Stimulated activated CD8-positive, alpha-beta memory T cell treated with anti-CD3 and anti-CD28 coated beads, Interleukin-4, amount 100 ng/mL, for 1 hour (primary cell): ENCODE measurements at places on chromosomes 12 and 14.

DNA sequence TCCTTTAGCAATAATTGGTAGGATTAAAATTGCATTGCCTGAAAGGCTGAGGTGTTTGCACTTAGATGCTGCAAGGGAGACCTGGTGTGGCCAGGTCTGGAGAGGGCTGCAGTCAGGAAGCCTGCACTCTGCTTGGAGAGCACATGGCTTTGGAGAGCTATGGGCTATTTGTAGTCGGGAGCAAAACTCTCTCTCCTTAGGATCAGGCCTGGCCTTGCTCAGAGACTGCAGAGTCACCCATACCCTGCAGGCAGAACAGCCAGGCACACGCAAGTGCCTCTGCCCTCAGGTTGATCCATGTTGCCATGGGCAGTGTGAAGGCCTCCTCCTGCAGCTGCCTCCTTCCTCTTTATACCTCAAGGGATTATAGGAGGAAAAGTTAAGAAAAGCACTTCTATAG lies 26.8 kb downstream of the CKB start:
- DNase-seq: no peak

GRCh38 chr14:104320611-104321086 lies 182.3 kb downstream of the KIF26A start:
- no peak for DNase-seq

- DNase-seq: no peak
Observed at GRCh38 chr12:47577206-47577989, 128.4 kb downstream of the RPAP3 start.

- DNase-seq: no peak
Observed at GRCh38 chr12:131351319-131352028, 359.4 kb upstream of the SFSWAP start.

- no peak for DNase-seq
Observed at GRCh38 chr12:116604951-116605641, 45.9 kb downstream of the MAP1LC3B2 start.

GRCh38 chr14:68195126-68195525 lies 375.5 kb downstream of the RAD51B start:
- no peak for DNase-seq

DNA sequence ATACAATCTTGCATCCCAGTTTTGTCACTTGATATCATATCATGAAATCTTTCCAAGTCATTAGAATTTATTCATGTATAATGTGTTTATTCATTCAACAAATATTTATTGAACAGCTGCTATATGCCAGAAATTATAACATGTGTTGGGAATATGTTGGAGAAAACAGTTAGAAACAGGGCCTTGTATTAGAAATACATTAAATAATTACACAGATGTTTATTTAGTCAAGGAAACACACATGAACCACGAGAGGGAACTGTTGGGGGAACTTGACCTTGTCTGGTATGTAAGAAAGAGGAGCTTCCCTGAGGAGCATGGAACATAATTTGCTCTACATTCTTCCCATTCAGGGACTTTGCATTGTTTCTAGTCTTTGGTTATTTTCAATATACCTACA lies 191.7 kb upstream of the FRMD6 start:
- no peak for DNase-seq

DNA sequence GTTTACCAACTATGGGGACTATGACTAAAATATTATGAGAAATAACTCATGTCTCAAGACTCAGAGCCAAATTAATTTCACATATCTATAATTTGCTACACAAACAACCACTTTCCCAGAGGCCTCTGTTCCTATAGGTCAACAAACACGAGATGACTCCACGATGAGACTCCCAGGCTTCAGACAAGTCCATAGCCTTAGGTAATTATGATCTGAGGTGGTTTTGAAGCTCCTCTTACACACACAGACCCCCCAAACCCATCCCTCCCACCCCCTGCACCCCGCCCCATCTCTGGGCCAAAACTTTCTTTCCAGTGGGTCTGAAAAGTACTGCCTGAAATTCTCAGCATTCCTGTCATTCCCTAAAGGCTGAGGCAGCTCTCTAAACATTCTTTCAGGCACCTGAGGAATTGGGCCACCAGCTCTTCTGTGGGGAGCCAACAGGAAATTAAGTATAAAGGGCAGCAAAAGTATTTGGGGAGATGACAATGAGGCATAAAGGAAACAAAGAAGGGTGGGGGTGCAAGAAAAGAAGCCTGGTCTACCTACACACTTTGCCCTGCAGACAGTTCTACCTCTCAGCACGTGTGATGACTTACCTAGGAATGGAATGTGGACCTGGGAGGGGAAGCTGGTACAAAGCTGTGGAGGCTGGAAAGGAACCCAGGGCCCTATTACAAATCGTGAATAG lies 143.6 kb downstream of the PAWR start:
- DNase-seq: no peak

- no peak for DNase-seq
Observed at GRCh38 chr12:91677556-91677955, 468.1 kb downstream of the BTG1 start.

DNA sequence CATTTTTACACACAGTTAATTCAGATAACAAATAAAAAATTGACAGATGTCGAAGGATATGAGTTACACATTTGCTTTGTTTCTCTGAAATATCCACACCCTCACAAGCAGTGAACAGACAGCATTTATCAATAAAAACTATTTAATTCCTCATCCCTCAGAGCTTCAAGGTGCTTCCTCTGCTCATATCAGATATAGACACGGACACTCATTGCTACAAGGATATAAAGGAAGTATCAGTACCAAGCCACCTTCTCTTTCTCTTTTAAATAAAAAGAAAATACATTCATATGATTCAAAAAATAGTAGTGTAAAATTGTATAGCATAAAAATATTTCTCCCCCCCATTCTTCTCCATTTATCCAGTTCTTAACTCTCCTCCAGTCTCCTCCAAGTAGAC lies 21.9 kb upstream of the MAGOHB start:
- no peak for DNase-seq

GRCh38 chr14:101176535-101177205 lies 273.1 kb upstream of the RTL1 start:
- no peak for DNase-seq
